ENCODE measurements at places on chromosomes 13 and 19.

GRCh38 chr13:34749046-34749445, 193.0 kb upstream of the NBEA start:
- no peak for DNase-seq

- no peak for DNase-seq
Observed at GRCh38 chr13:93834051-93834450, 607.4 kb downstream of the GPC6 start.

DNA sequence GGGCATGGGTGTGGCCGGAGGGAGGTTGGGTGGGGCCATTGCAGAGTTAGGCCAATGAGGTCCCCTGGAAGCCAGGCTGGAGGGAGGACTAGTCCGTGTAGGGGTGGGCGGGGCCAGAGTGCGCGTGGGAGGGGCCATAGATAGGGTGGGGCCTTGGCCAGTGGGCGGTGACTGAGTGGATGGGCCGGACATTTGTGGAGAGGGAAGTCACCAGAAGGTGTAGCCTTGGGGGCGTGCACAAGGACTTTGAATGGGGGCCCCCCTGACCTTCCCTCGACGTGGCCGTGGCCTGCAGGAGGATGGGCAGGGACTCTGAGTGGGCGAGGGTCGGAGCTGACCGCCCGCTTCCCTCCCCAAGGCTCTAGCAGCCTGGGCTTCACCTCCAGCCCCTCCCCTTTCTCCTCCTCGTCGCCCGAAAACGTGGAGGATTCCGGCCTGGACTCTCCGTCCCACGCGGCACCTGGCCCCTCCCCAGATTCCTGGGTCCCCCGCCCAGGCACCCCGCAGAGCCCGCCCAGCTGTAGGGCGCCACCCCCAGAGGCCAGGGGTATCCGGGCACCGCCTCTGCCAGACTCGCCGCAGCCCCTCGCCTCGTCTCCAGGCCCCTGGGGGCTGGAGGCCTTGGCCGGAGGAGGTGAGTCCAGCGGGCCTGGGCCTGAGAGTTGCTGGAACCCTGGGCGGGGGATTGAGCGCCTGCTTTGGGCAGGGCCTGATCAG, 16.5 kb upstream of the B3GNT3 start:
- DNase-seq = peak; percentile 60

- no peak for DNase-seq
Observed at GRCh38 chr13:110841406-110841805, 73.5 kb downstream of the ANKRD10 start.

DNA sequence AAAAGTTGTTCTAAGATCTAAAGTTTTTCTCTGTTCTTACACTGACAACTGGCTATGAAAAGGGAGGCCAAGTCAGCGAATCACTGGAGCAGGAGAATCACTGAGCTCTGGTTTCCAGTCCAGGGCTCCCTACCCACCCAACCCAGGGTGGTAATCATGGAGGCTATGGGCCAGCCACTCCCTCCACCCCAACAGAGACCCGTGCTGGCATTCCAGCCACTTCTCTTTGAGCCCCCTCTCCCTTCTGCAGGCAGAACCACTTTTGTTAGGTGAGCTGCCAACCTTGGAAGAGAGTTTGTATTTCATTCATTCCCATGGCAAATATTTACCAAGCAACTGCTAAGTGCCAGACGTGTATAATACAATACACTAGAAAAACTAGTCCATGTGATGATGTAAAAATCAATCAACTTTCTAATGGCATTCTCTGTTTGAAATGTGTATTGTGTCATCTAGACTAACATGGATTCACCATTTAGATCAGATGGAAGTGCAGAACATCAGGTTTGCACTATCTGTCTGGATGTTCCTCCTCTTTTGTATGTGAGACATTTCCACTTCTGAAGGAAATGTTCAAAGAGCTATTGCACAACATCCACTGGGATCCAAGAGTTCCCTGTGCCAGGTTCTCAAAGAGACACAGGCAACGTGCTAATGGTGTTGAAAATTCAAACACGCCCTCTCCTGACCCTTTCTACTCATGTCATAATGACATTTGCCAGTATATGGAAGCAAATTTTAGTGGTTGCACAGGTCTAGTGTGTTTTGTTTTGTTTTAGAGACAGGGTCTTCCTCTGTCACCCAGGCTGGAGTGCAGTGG, 5.3 kb downstream of the MLNR start:
- no peak for DNase-seq

- no peak for DNase-seq
Observed at GRCh38 chr19:17078036-17078919, 2.7 kb downstream of the MYO9B start.

DNA sequence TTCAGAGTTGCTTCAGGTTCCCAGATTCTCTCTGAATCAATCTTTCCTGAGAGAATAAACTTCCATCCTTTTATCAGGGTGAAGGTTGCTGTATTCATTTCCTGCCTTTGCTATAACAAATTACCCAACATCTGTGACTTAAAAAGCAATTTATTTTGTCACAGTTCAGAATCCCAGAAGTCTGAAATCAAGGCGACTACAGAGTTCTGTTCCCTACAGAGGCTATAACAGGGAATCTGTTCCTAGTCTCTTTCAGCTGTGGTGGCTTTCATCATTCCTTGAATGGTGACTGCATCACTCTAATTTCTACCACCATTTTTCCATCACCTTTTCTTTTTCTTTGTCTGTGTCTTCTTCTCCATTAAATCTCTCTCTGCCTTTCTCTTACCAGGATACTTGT, 459.3 kb upstream of the PRR20A start:
- no peak for DNase-seq

- DNase-seq = peak; percentile 87
Observed at GRCh38 chr19:14434543-14435319, 1.6 kb downstream of the PKN1 start.

DNA sequence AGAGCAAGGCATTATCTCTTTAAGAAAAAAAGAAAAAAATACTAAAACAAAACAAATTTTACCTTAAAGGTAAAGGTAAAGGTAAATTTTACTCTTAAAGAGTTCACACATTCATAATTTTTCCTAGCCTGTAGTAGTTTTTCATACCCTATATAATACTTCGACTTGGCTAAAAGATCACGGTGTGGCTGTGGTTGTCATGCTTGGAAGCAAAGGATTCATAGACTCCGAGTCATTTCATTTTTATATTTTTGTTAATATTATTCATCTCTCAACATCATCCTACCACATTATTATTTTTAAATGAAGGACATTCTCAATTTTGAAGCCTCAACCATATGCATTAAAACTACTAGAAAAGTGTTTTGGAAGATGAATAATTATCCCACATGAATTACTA, 52.7 kb downstream of the PIBF1 start:
- DNase-seq = no peak

DNA sequence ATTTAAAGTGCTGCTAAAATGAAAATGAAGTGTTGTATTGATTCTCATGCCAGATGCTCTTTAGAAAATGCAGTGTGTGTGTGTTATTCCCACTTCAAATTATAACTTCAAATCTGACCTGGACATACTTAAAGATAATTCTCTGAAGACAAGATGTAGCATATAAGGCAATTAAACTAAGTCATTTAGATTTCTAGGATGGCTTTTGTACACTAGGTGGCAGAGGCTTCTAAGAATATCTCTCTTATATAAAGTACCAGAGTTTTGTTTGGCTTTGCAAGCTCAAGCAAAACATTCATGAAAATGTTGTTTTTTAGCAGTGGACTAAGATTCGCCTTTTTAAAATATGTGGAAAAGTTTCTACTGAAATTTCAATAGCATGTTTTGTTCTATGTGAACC, 407.2 kb downstream of the GPC5 start:
- no peak for DNase-seq

DNA sequence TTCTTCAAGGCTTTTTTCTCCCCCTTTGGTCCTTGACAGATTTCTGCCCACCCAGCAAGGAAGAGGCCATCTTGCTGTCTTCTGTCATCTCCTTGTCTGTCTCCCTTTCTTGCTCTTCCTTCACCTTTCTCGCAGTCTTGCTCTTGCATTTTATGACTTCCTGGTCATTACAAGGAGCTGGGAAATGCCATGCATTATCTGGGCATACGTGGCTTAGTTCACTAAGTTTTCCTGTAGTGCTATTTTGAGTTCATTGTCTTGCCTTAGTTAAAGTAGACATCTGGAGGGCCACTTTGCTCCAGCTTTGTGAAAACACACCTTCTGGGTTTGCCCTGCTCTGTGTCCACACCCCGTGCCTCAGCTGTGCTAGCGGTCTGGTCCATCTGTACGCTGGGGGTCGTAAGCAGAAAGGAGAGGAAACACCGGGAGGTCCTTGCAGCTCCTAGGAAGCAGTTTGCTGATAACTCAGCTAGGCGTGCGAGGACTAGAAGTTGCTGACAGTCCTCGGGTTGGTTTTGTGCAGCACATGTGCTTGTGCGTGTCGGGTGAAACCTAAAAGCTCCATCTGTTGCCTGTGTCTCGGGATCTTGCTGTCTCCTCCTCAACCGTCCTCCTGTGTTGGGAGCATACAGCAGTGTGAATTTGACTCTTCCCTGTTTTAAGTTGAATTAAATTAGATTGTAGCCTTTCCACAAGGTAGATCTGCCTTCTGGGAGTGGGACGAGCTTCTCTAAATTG, 59.4 kb downstream of the ARHGEF7 start:
- no peak for DNase-seq

GRCh38 chr13:79434556-79434955, 28.5 kb upstream of the RBM26 start:
- no peak for DNase-seq

DNA sequence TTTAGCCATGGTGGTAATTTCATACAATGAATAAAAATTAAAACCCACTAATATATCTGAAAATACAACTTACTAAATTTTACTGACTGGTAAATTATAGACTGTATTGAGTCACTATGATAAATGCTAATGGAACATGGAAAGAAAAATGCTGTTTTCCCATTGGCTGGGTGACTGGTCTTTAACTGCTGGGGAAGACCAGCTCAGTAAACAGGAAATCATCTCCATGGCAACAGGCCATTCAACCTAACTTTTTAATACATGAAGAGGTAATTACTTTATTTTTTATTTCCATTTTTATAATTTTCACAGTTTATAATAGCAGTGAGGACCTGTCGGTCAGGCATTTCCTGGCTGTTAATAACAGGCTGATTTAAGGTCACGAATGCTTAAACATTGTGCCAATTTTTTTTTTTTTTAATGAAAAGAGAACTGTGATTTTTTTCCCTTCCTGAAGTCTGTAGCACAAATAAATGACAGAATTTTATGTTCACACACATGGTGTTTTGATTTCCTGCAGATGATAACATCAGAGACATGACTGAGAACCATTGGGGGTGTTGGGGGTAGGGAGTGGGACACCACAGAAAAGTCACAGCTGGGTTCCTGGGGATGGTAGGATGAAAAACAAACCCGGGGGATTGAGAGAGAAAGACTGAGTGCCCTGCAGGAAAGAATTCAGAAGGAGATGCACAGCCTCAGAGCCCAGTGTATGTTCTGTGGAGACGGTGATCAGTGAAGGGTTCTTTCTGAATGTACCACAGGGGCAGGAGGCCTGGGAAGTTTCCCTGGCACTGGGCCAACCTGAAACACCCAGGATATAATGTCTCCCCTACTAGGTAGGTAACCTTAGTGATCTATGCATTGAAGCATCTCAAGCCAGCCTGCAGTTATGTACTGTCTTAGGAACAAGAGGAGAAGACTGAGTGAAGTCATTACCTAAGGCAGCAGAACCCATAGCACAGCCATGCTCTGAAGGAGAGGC, 297.1 kb downstream of the COG6 start:
- DNase-seq = no peak

DNA sequence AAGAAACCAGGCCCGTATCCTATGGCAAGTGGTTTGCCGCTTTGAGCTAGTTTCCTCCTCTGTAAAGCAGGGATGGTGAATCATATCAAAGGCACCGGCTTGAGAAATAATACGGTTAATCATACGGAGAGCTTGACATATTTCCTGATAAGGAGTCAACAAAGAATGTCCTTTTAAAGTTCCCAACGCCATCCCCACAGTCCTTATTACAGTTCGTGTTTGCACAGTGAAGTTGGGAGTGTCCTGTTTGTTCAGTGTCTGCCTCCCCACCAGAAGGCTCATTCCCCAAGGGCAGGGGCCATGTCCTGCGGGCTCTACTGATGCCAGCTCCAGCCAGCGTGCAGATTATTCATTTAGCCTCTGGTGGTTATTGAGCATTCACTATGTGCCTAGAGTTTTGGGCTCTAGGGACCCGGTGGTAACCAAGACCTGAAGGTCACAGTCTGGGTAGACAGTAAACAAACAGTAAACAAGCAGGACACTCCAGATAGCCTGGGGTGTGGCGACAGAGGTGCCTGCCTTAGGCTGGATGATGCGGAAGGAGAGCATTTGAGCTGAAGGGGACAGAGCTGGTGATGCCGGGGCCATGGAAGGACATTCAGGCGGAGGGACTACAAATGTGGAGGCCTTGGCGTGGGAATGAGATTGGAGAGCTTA, 6.3 kb downstream of the GRAMD1A start:
- no peak for DNase-seq

DNA sequence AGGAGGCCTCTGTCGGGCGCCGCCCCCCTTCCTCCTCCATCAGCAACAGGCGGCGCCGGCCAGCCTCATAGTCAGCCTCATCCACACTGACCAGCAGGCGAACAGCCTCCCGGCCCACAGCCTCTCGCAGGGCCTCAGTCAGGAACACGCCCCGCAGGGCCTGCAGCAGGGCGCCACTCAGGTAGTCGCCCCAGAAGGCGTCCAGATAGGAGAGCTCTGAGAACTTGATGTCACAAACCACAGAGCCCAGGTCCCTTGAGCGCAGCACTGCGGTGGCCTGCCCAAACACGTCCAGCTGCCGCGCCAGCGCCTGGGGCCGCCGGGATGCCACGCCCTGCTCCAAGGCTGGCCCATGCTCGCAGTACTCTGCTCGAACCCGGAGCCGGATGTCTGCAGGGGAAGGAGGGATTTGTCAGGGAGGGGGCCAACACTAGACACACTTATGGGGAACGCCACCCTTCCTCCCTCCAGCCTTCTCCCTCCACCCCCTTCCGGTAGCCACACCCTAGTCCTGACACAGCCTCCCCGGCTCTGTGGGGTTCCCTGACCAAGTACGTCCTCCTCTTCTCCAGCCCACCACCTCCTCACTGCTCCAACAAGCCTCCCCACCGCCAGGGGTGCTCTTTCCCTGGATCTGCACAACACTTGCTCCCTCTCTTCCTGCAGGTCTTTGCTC, 17.9 kb downstream of the DEDD2 start:
- peak; percentile 78 for DNase-seq

- DNase-seq = no peak
Observed at GRCh38 chr13:99545979-99546378, 44.7 kb downstream of the TM9SF2 start.
